ENCODE measurements at places on chromosomes 12 and 14.

DNA sequence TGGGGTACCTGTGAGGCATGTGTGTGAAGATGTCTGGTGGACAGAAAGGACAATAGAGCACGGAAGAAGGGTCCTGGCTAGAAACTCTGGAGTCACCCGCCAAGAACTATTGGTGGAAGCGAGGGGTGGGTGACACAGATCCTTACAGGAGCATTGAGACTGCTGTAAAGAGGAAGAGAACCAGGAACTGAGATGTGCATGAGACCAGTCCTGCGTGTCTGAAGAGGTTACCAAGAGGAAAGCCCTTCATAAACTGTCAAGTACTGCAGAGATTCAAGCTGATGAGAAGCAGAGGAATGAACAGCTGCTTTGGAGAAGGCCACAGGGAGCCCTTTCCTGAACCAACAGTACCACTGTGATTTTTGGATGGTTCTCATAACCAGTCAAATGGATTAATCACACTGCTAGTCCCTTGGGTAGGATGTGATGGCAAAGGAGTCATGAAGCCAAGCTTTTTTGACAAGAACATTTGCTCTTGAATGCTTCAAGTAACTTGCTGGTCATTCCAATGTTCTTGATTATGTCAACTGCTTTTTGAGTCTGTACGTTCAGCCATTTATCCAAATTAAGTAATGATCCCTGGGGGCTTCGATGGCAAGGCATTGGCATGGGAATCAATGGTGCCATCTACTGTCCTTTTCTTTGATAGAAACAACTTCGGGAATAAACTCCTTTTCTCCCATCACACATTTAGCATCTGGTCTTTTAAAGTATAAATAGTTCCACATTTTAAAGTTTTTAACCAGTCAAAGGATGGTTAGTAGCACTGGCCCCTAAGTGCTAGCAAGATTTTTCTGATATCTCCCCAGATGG is 42.9 kb downstream of the GPR135 start:
- no peak for DNase-seq

DNA sequence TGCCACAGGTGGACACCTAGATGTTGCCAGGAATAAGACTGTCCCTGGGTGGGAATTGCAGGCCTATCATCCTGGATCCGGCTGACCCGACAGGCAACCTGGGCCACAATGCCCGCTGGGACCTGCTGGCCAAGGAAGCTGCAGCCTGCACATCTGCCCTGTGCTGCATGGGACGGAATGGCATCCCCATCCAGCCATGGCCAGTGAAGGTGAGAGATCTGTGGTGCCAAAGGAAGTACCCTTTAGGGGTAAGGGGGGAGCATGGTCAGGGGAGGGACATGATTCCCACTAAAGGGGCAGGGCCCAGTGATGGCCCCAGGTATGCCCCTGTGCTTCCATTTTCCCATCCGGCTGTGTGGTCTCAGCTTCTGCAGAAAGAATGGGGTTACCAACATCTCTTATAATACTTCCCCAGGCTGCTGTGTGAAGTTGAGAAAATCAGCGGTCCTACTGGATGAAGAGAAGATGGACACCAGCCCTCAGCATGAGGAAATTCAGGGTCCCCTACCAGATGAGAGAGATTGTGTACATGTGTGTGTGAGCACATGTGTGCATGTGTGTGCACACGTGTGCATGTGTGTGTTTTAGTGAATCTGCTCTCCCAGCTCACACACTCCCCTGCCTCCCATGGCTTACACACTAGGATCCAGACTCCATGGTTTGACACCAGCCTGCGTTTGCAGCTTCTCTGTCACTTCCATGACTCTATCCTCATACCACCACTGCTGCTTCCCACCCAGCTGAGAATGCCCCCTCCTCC is 8.6 kb upstream of the OAS2 start:
- no peak for DNase-seq

- no peak for DNase-seq
These were observed 13.8 kb downstream of the PLD4 start for GRCh38 chr14:104938436-104938835.

DNA sequence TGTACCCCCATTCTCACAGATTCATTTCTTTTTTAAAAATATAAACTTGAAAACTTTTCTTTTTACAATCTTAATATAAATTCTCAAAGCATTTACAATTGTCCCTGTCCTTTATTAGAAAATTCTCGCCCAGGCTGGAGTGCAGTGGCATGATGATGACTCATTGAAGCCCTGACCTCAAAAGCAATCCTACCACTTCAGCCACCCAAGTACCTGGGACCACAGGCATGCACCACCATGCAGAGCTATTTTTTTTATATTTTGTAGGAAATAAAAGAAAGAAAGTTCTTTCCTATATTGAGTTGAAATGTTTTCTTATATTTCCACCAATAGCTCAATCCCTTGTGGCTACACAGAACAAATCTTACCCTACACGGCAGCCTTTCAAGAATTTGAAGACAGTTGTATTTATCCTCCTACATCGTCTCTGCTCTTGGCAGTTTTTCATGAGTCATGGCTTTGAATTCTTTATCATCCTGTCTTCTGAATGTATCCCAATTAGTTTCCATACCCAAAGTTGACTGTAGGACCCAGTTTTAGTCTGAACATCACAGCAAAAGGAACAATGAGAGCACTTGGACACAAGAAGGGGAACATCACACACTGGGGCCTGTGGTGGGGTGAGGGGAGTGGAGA is 52.4 kb downstream of the SYT1 start:
- DNase-seq = no peak

DNA sequence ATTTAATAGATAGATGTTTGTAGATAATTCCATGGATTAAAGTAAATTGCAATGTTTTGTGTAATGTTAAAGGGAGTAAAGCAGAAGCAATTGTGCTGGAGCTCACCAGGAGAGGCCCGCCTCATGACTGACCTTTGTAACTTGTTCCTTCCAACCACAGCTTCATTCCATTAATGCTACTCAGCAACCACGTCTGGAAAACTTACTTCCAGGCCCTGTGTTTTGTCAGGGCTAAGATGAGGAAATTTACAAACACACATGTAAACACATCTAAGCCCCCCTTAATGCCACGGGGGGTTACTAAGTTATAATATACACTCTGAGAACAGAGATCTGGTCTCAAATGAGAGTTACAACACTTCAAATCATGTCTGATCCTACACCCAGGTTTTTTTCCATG is 12.4 kb downstream of the LUM start:
- DNase-seq = no peak

GRCh38 chr12:93229494-93230325 is 148.0 kb upstream of the NUDT4 start:
- no peak for DNase-seq

DNA sequence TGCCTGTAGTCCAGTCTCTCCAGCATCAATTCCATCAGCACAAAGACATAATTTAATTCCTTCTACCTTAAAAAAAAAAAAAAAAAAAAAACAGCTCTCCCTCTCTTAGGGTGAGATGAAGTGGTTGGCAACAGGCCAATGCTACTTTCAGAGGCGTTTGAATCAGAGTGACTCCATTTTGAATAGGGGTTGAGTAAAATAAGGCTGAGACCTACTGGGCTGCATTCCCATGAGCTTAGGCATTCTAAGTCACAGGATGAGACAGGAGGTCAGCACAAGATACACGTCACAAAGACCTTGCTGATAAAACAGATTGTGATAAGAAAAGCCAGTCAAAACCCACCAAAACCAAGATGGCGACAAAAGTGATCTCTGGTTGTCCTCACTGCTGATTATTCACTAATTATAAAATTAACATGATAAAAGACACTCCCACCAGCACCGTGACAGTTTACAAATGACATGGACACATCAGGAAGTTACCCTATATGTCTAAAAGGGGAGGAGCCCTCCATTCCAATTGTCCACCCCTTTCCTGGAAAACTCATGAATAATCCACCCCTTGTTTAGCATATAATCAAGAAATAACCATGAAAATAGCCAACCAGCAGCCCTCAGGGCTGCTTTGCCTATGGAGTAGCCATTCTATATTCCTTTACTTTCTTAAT is 6.9 kb upstream of the TCL1B start:
- no peak for DNase-seq

DNA sequence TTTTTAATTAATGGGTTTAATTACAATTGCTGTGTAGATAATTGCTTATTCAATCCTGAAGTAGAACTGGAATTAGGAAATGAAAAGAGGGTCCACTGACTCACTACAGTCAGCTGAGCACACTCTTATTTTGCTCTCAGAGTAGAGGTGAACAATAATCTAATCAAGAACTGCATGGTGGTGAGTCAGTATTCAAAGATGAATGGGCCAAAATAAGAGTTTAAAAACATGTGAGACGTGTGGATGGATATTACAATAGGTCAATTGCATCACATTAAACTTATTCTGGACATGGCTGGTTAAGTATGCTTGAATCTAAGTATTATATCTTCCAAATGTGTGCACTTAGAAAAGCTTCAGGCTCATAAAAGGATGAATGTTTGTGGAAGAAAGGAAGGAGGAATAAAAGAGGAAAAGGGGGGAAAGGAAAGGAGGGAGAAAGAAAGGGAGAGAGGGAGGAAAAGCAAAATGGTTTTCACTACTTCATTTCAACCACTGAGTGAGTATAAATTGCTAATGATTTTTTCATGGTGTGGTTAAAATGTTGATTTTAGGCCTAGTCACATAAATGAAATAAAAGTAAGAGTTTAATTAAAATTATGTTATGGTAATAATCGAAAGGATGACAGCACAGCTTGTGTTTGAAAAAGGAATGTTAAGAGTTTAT is 27.0 kb upstream of the EEA1 start:
- no peak for DNase-seq

DNA sequence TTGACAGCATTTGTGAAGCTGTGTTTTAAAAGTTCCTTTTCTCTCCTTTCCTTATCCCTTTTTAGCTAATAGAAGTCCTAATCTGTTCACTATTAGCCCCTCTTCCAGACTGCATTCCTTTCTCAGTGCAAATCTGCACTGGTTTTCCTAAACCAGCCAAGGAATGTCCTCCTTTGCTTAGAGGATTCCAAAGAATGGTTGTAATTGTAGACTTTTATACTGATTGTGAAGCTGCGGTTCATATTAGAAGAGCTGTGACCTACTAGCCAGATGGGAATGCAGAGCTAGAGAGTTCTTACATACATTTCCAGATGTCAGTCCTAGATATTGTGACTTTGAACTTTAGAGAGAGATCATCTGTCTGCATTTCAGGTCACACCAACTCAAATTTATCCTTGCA is 79.8 kb downstream of the MYRFL start:
- no peak for DNase-seq

DNA sequence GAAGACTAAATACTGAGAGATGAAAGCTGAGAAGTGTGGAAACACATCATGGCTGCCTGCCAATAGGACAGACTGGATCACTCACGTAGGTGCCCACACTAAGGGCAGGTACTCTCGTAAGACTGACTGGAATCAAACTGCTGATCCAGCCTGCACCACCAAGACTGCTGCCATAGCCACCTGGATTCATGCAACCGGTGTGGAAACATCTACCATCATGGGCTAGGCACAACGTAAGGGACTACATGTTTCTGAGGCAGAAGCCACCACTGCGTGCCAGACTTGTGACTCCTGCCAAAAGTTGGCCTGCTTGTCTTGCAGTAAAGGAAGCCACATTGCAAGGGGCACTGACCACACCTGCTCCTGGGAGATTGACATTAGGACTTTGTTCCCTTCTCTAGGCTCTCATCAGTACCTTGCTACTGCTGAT is 3.8 kb downstream of the POMT2 start:
- DNase-seq = no peak

- DNase-seq = peak; percentile 54
These were observed 8.7 kb downstream of the NGDN start for GRCh38 chr14:23478109-23478759.

DNA sequence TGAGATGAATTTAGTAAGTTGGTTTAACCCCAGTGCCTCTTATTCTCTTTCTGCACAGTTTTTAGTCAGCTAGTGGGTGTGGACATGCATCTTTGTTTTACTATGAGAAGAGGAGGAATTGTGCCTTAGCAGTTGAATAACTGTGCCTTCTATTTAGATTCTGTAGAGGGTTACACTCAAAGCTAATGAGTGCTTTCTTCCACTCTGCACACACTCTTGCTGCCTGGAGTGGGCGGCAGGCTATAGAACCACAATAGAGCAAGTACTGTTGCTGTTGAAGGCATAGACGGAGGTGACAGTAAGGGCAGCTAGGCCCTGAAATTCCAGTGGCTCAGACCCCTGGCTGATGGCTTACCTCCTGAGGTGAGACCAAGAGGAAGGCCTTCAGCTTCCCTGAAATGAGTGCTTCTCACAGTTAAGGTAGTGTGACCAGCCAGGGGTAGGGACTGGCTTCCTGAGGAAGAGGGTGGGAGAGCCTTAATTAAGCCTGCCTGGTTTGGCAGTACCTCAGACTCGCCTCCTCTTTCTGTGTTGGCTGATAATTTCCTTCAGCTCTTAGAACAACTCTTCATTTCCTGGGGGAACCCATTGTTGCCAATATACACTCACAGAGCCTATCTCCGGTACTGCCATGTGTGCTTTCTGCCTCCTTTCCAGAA is 24.7 kb downstream of the SUSD6 start:
- DNase-seq = no peak

GRCh38 chr12:120032242-120032641 is 43.2 kb downstream of the BICDL1 start:
- no peak for DNase-seq

- no peak for DNase-seq
These were observed 134.4 kb upstream of the FGD4 start for GRCh38 chr12:32264961-32265360.

DNA sequence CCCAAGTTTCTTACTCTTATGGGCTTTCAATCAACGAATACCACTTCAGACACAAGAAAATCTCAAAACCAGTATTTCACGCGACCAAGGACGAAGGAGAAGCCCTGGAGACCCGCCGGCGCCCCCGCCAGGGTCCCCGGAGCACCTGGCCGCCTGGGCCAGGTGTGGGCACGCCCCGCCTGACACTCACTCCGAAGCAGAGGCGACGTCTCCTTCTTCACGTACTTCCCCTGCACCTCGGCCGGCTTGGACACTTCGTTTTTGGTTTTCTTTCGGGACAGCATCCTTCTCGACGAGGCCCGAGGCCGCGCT is 466 bp downstream of the SAV1 start:
- DNase-seq = no peak

GRCh38 chr12:123131291-123131832 is 19.5 kb downstream of the PITPNM2 start:
- DNase-seq = no peak

DNA sequence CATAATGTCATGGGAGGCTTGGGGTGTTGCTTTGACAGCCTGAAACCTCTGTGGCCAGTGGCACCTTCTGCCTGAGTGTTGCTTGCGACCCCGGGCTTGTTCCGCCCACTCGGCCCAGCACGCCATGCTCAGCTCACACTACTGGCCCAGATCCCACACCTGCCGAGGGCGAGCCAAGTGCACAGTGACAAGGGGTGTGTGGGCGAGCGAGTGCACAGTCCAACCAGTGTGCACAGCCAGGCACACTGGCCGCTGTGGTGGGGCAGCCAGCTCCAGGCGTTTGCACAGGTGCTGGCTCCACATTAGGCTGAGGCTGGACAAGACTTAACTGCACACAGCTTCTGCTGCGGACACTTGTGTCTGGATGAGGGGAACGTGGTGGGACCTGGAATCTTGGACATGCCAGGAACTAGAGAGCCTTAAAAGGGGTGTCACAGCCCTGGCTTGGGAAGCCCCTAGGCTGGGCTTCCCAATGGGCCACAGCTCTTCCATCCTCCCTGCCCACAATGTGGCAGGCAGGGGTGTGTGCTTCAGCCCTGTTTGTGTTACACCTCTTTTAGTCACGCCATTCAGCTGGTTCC is 609.2 kb upstream of the FOXG1 start:
- DNase-seq = no peak
